Activated CD4-positive, alpha-beta T cell treated with anti-CD3 and anti-CD28 coated beads for 36 hours (primary cell): ENCODE measurements at places on chromosomes 5 and 9.

DNA sequence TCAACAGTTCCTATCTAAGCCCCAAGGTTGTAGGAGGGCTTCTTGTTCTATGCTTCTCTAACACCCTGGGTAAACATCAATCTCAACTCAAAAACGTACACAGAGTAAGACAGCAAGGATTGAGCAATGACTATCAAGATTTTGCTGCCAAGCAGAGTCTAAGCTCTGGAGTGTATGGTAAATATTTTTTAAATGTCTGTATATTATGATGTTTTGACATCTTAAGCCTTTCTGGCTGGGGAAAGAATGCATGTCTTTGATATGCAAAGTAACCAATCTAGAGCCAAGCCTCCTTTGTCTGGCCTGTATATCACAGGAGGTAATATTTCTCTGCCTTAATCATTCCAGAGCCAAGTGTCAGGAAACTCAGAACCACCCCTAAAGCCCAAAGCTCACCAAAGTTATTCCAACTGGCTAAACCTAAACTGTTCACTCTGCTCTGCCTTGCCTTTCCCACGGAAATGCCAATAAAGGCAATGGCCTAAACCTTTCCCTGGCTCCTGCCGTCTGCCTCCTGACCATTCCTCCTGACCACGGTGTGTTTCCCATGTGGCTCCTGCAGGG, 45.2 kb downstream of the YIPF5 start:
- no peak for DNase-seq

- DNase-seq = no peak
Measured at GRCh38 chr9:104872656-104873488, 55.1 kb downstream of the ABCA1 start.

DNA sequence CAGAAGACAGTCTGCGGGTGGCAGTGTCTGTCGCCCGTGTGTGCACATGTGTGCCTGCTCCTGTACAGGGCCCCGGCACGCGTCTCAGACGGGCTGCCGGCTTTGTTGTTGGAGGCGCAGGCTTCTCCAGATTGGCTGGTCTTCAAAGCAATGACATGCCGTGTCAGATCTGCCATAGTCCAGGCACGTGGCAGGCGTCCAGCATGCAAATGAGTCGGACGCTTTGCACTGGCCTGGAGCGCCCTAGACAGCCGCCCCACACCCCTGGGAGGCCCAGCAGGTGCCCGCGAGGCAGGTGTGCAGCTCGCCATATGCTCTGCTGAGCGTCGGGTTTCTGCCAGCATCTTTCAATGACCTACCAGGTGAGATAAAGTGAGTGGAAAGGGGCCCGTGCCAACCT, 71.5 kb downstream of the GADD45G start:
- no peak for DNase-seq

- DNase-seq = no peak
Measured at GRCh38 chr9:35835766-35836165, 6.7 kb downstream of the TMEM8B start.

- no peak for DNase-seq
Measured at GRCh38 chr5:16095612-16096011, 84.0 kb downstream of the MARCHF11 start.

DNA sequence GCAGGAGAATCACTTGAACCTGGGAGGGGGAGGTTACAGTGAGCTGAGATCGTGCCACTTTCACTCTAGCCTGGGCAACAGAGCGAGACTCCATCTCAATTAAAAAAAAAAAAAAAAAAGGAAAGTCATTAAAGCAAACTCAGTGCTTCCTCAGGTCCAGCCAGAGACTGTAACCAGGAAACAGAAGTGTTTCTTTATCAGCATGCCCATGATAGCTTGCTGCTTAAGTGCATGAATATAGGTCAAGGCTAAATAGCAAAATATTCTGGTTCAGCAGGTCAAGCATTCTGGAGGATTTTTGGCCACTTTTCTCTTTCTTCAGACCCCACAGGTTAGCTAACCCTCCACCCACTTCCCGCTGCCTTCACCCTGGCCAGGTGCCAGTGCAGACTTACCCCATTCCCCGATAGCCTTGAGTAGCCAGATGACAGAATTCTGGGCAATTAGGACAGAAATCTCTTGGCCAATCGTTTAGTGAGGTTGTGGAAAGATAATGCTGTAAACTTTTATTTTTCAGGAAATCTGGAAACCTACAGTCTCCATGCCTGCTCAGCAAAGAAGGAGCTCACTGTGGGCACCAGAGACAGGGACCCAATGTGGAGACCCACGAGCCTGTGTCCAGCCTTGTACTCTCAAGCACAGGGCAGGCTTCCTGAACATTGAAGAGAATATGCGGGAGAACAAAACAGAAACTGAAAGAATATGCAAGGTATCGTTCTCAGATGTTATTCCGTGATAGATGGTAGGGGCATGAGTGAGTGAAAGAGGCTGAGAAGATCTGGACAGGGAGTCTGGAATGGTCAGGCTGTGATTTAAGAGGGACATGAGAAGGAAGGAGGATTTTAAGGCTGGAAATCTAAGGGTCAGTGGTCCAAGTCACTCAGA, 4.2 kb upstream of the UGT3A2 start:
- DNase-seq = no peak

- no peak for DNase-seq
Measured at GRCh38 chr9:105132606-105133005, 111.8 kb upstream of the SLC44A1 start.

DNA sequence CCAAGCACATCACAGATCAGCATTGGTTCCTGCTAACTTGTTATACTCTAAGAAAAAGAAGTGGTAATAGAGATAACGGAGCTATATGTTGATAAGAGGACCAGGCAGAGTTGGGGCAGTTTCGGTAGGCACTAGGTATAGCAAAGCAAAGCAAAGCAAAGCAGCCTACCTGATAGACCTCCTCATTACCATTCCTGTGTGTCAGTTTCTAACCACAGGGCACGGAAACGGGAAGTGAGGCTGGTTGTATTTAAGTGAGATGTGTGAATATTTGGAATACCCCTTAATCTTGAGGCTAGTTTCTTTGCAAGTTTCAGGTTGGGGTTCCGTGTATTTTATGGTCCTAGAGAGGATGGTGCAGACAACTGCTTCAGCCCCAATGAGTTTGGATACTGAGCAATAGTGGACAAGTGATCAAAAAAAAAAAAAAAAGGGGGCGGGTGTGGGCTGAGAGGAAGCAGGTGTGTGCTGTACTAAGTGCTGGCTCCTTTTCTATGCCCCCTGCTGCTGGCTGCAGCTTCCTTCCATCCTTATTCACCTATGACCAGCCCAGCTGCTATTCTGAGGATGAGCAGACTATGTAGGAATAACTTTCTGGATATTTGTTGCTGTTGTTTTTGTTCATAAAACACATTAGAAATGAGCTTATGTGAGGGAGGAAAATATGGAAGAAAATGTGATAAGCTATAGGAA, 183.3 kb downstream of the SH3GL2 start:
- DNase-seq = no peak

GRCh38 chr9:123105490-123105889, 72.0 kb downstream of the GPR21 start:
- DNase-seq = no peak

- no peak for DNase-seq
Measured at GRCh38 chr9:87525546-87526303, 28.1 kb downstream of the DAPK1 start.

DNA sequence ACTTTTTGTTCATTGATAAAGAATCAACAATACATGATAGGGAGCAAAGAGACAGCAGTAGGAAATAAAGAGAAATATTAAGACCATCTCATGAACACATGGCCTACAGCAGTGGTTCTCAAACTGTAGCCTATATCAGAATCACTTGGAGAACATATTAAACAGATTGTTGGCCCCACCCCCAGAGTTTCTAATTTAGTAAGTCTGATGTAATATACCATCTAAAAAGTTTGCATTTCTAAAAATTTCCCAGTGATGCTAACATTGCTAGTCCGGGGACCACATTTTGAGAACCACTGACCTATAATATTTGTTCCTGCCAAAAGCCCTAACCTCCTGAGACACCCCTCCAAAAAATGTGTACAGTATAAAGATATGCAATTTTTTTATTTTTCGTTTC, 306.2 kb upstream of the NREP start:
- DNase-seq = no peak

- no peak for DNase-seq
Measured at GRCh38 chr5:124176692-124177091, 569.7 kb downstream of the ZNF608 start.

GRCh38 chr5:127839496-127840197, 136.5 kb downstream of the CCDC192 start:
- no peak for DNase-seq
